ENCODE measurements at places on chromosomes 16 and 17.

- no peak for DNase-seq
Observed at GRCh38 chr17:73595479-73595878, 48.8 kb downstream of the SDK2 start.

DNA sequence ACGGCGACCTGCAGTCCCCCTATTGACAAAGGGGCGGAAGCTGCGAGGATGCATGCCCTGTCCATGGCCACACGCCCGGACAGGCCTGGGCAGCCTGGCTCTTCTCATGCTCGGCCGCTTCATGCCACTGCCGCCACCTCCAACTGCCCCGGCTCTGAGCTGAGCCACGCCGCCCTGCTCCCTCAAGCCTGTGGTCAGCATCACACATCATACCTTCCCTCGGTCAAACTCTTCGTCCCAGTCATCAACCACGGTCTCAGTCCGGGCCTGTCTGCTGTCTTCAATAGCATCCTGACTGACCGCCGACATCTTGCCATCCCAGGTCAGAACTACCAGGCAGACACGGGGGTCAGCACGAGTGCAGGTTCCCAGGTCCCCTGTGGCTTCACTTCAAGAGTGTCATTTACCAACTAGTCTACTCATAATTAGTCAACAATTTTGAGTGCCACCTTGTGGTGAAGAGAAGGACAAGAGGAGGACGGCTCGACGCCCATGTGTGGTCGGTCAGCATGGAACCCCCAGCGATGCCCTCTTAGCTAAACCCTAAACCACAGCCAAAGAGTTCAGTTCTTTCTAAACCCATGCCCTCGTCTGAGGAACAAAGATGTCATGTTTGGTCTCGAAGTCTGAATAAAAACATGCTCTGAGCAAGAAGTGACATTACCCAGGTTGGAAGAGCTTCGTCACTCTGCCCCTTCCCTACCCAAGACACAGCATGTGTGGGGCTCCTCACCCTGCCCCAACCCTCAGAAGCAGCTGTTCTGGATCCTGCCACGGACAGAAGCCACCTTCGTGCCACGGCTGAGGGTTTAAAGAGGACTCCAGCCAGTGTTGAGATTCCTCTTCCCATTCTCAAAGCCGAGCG lies 16.9 kb upstream of the CYTH1 start:
- DNase-seq, result no peak

DNA sequence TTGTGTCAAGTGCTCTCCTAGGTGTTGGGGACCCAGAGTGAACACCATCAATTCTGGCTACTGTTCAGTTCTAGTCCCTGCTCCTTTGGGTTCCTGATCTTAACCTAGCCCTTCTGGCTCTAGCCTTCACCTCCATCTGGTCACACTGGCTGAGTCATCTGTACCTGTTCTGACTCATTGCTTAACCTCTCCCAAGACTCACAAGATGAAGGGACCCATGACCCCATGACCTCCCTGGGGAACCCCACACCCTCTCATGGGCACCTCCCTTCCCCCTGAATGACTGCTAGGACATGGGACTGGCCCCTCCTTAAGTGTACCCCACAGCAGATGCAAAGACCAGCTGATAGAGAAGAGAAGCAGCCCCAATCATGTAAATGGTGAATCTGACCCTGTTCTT lies 345.8 kb upstream of the CDH5 start:
- DNase-seq, result no peak

GRCh38 chr16:27582883-27583282 lies 32.9 kb downstream of the KATNIP start:
- DNase-seq, result no peak

DNA sequence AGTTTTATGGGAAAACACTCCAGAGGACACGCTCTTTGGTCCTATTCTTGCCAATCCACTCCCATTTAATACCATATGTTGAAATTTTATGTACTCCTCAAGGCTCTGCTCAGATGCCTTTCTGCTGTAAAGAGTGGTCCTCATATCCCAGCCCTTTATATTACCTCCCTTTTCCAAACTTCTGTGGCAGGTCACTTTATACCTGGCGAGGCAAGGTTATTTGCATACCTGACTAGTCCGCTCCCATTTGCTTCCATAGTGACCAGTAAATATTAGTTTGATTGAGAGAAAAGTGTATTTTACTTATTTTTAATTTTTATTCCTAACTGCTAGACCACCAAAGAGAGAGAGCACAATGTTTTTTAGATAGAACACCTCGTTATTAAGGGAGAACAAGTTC lies 17.3 kb downstream of the KRT12 start:
- no peak for DNase-seq

DNA sequence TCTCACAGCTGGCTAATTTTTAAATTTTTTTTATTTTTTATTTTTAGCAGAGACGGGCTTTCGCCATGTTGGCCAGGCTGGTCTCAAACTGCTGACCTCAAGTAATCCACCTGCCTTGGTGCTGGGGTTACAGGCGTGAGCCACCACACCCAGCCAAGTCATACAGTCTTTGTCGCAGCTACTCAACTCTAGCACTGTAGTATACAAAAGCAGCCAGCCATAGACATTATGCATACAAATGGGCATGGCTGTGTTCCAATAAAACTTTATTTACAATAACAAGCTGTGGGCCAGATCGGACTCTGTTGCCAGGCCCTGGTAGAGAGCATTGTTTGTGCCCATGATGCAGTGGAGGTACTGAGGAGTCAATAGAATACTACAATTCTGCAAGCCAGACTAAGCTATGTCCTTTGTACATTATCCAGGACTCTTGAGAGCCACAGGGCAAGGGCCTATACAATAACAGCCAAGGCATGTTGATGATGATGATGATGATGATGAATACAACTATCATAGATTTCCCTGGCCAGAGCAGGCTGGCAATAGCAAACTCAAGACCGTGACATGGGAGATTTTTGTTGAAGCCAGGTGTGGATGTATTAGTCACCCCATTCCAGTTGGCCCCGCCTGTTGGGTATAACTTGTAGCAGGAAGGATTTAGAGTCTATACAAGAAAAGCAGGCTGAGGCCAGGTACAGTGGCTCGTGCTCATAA lies 101.8 kb downstream of the MYH11 start:
- DNase-seq, result no peak

DNA sequence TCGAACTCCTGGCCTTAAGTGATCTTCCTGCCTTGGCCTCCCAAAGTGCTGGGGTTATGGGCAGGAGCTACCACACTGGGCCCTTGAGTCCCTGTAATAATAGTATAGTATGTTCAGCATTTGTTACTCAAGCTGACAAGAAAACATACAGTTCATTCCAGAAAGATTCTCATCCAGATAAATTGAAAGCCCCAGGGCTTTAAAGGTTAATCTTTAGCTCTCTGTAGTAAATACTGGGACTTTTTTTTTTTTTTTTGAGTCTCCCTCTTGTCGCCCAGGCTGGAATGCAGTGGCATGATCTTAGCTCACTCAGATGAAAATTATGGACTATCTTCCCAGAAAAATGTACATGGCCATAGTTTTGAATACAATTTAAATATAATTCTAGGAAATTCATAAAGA lies 11.0 kb downstream of the BRCA1 start:
- DNase-seq, result no peak

- DNase-seq, result no peak
Observed at GRCh38 chr17:76345377-76345974, 8.2 kb downstream of the PRPSAP1 start.

DNA sequence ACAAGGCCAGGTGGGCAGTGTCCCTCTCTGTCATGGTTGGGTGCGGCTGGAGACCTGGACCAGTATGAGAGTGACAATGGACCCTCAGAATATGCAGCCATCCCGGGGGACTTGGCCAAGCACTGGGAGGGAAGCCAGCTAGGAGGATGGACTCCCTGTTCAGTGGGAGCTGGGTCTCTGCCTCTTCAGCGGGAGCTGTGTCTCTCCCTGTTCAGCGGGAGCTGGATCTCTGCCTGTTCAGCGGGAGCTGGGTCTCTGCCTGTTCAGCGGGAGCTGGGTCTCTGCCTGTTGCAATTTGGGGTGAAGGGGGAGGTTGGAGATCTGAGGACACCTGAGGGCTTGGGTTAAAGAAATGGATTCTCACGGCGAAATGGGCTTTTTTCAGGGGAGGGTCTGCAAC lies 3.8 kb upstream of the PRSS33 start:
- DNase-seq, result no peak

- DNase-seq, result no peak
Observed at GRCh38 chr17:49691677-49692191, 13.8 kb upstream of the SPOP start.

DNA sequence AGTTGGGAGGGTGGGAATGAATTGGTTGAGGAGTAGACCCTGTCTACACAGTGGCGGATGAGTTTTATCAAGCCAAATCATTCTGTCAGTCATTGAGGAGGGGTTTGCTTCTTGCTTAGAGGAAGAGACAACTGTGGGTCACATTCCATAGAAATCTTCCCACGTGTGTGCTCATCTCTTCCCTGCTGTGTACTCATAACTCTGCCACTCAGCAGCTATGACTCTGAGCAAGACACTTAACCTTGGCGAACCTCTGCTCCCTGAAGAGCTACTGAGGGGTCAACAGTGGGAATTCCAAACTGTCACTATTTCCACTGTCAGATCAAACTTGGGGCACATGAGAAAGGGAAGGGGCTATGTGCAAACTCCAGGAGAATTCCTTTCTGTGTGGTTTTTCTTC lies 72.6 kb upstream of the COX10 start:
- DNase-seq, result no peak

DNA sequence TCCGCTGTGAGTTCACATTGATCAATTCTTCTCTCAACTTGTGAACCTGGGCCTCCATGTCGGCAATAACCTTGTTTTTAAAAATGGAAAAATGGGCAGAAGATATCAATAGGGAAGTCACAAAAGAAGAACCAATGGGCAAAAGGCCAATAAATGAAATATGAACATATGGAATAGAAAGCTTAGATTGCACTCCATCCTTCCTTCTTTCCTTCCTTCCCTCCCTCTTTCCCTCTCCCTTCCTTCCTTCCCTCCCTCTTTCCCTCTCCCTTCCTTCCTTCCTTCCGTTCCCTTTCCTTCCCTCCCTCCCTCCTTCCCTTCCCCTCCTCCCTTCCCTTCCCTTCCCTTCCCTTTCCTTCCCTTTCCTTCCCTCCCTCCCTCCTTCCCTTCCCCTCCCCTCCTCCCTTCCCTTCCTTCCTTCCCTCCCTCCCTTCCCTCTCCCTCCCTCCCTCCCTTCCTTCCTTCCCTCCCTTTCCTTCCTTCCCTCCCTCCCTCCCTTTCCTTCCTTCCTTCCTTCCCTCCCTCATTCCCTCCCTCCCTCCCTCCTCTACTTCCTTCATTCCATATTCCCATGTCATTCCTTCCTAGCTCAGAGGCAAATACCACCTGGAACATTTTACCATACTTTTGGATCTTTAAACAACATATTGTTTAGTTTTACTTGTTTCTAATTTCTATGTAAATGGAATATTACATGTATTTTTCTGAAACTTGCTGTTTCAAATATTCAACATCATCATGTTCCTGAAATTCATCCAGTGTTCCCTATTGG lies 290.7 kb upstream of the AXIN2 start:
- no peak for DNase-seq

DNA sequence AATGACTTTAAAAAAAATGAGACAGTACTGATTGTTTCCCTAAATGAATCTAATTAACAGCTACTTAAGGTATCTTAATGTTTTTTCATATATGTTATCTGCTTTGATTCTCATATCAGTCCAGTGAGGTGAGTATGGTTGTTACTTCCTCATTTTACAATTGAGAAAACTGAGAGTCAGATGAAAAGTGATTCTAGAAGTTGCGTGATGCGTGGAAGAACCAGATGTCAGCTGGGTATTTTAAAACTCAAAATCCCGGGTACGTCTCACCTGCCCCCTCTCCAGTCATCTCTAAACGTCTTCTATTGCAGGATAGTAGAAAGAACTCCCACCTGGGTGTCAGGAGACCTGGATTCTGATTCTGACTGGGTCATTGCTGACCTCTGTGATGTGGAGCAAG lies 89.2 kb downstream of the MAP2K6 start:
- no peak for DNase-seq

DNA sequence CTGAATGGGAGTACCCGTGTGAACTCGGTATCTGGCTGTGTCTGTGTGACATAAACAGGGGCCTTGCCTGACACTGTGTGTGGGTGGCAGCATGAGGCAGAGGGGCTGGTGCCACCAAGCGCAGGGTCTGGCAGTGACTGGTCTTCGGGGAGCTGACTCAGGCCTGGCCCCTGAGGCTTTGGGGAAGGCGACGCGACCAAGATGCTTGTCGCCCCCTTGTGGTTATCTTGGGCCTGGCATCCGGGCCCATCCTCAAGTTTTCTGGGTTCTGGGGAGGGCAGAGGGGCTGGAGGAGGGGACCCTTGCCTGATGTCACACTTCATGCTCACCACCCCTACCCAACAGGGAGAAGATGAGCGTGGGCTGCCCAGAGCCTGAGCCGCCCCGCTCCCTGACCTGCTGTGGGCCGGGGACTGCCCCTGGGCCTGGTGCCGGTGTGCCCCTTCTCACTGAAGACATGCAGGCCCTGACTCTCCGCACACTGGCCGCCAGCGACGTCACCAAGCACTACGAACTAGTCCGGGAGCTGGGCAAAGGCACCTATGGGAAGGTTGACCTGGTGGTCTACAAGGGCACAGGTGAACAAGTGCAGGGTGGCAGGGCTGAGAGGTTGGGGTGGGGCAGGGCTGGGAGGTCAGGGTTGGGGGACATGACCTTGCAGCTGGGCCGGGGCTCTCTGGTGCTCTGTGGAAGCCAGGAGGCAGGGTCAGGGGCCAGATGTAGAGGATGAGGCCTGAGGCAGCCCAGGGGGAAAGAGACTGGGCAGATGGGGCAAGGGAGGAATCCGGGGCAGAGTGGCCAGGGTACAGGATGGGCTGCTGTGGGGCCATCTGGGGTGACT lies 24.9 kb downstream of the SBK1 start:
- no peak for DNase-seq

GRCh38 chr16:27414788-27415431 lies 12.9 kb downstream of the IL21R start:
- DNase-seq, result no peak

DNA sequence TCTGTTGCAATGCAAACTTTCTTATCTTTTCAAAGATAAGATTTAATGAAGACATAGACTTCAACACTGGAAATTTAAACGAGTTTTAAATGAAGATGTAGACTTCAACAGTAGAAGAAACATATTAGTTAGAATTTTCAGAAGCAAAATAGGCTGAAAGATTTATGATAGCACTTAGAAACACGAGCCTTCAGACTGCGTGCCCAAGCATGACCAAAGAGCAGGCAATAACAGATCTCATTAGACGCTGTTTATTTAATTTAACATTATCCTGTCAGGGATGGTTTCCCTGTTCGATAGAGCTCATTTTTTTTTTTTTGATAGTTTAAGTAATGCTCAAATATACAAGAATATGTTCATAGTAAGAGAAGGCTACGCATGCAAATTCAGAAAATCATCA lies 604.7 kb upstream of the SOX9 start:
- DNase-seq, result peak; percentile 15
